Stimulated activated CD8-positive, alpha-beta memory T cell treated with anti-CD3 and anti-CD28 coated beads, Interleukin-7, amount 100 ng/mL, for 24 hours (primary cell): ENCODE measurements at places on chromosomes 6 and 20.

DNA sequence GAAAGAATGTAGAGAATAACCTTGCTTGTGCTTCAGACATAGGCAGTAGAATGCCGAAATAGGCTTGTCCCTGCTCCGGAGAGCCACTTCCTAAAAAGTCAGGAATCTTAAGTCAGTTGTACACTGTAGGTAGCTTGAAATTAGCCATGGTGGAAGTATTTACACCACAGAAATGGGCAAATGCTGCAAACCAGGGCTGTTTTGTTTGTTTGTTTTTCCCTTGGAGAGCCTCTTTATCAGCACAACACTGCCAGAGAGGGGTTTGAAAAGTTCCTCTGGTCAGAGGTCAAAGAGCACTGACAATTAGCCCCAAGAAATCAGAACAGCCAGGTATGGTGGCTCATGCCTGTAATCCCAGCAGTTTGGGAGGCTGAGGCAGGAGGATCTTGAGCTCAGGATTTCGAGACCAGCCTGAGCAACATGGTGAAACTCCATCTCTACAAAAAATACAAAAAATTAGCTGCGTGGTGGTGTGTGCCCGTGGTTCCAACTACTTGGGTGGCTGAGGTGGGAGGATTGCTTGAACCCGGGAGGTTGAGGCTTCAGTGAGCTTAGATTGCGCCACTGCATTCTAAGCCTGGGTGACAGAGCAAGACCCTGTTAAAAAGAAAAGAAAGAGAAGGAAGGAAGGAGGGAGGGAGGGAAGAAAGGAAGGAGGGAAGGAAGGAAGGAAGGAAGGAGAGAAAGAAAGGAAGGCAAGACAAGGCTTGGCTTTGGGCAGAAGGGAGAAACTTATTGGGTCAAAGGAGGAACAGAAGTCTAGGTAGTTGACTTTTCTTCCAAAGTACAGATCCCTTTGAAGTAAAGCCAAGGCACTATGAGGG, 61.0 kb upstream of the ZMYND8 start:
- no peak for DNase-seq

- no peak for DNase-seq
Measured at GRCh38 chr6:70686548-70687133, 19.0 kb downstream of the SMAP1 start.

GRCh38 chr20:59748619-59749191, 144.4 kb downstream of the PHACTR3 start:
- no peak for DNase-seq

GRCh38 chr20:61659246-61659993, 406.3 kb downstream of the TAF4 start:
- DNase-seq: no peak

- no peak for DNase-seq
Measured at GRCh38 chr20:33627577-33628216, 34.4 kb upstream of the C20orf144 start.

GRCh38 chr6:4660377-4661321, 115.6 kb upstream of the CDYL start:
- DNase-seq: no peak

- no peak for DNase-seq
Measured at GRCh38 chr6:144144996-144145395, 5.3 kb upstream of the STX11 start.

DNA sequence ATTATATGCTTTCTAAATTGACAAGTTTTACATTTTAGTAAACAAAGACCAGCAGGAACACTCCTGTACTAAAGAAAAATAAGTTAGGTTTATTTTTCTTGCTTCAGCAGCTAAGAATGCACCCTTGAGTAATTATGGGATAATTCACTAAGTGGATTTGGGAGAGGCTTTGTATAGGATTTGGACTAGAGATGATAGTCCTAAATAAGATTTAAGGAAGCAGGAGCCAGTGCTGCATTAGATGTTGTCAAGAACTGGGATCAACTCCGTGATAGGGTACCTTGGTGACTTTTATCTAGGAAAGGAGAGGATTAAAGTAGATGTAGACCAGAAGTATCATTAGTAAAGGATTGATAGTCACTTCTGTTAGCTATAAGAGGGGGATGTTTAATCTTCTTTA, 4.1 kb upstream of the C6orf141 start:
- no peak for DNase-seq
